ENCODE measurements at places on chromosomes 6 and 20.

GRCh38 chr20:42652266-42652665, 537.4 kb downstream of the PTPRT start:
- no peak for DNase-seq

DNA sequence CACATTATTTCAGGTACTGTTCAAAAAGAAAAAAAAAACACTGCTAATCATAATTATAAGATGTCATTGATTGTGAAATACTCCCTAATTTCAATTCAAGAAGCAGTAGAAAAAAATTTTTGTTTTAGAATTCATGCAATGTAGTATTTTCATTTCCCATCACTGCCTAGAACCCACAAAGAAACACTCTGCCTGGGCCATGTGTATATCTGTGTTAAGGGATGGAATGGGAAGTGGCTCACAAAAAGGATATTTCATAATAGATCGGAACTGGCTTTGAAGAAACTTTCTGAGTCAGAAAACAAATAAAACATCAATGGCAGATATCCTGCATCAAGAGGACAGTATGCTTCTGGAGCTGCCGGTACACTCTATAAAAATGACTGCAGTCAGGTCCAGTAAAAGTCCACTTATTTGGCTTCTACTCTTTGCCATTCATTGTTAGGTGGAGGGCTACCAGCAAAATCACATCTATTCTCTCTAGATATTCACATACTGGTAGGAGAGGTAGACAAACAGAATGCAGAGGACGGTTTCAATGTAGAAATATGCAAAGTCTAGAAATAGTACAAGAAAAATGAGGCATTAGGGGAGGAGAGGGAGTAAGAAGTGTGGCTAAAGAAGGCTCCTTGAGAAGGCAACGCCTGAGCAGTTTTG, 135.0 kb upstream of the TNFAIP3 start:
- peak; percentile 61 for DNase-seq

- peak; percentile 1 for DNase-seq
Observed at GRCh38 chr6:128235556-128235955, 284.8 kb downstream of the PTPRK start.

- DNase-seq, result peak; percentile 40
Observed at GRCh38 chr20:47927385-47927851, 142.1 kb upstream of the SULF2 start.

- no peak for DNase-seq
Observed at GRCh38 chr6:44906761-44907160, 421.4 kb upstream of the RUNX2 start.

DNA sequence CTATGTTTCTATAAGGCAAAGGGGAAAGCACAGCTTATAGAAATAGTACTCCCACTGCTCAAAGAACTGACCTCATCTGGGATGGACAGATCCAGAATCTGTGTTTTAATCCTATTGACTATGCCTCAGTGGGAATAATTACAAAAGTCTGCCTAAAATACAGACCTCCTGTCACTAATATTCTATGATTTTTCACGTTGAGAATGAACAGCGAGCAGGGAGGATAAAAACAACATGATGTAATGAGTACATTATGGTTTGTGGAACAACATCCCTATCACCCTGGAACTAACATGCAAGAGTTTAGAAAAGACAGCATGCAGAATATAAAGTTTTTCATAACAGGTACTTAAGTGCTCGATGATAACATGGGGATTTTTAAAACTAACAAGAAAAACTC, 53.9 kb downstream of the EPHA7 start:
- no peak for DNase-seq
